Lower lobe of right lung (tissue), 2 donors: ENCODE measurements at places on chromosomes 4 and X. TPM values are rescaled to one million over a fixed set of nuclear protein-coding genes. Genes with fewer than 3 reads are reported as not detected.

P2RY4 gene
- 0.38 TPM for total RNA-seq

CLTRN gene
- total RNA-seq, result 0.38 TPM

STK32B gene
- 1.3 TPM for total RNA-seq

EXOC1L gene
- not detected for total RNA-seq

RTL9 gene
- not detected for total RNA-seq

FOXR2 gene
- total RNA-seq, result not detected
